ENCODE measurements at places on chromosomes 5 and 9.

- DNase-seq: no peak
Observed at GRCh38 chr5:1463326-1464095, 18.3 kb upstream of the SLC6A3 start.

DNA sequence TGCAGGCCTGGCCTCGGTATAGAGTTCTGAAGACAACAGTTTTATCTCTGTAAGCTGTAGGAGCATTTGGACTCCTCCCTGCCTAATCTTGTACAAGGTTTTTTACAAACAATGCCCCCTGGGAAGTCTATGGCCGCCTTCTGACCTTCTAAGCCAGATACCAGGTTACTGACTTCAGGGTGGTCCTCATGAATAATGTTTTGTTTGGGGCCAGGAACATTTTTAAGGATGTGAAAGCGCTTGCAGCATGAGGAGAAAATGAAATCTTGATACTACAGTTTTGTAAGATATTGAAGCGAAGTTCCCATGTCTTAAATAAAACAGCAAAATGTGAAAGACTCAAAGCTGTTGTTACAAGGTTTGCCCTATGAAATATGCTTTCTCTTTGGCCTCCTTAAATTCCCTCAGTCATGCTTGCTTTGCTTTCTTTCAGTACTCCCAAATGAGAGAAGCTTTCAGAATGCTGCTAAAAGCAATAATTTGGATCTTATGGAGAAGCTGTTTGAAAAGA lies 5.2 kb downstream of the ANKDD1B start:
- no peak for DNase-seq

- no peak for DNase-seq
Observed at GRCh38 chr5:65332591-65332990, 149.1 kb downstream of the ADAMTS6 start.

DNA sequence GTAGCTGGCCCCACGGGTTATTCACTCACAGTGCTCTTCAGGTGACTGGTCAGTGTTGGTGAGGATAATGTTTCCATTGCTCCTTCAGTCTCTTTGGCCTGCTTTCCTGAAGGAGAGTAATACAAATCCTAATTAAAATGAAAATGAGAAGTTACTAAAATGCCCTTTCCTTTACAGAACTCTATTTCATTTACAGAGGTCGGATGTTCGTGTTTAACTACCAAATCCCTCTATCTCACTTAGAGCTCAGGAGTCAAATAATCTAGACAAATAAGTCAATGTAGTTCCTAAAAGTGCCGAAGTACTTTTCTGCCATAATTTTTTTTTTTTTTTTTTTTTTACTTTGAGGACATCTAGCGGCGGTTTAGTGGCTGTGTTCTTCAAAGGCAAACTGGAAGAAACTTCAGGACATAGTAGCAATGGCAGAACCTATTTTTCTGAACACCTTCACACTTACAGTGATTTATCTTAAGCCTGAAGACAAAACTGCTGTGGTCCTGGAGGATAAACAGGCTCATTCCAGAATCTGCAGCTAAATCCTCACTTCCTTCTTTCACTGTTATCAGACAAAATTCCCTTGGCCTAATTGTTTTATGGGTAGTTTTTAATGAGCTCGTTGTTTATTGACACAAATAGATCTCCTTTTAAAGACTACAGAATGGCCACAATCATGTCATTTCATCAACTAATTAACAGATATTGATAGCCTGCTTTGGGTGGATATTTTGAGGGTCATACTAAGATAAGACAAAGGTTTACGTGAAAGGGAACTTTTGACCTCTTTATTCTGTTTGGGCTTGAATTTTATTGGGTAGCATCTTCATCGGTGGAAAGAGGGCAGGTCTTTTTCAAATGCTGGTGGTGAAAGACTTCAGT lies 207.6 kb upstream of the DMRTA1 start:
- DNase-seq: no peak

GRCh38 chr5:137760719-137761516 lies 6.8 kb upstream of the HNRNPA0 start:
- no peak for DNase-seq

DNA sequence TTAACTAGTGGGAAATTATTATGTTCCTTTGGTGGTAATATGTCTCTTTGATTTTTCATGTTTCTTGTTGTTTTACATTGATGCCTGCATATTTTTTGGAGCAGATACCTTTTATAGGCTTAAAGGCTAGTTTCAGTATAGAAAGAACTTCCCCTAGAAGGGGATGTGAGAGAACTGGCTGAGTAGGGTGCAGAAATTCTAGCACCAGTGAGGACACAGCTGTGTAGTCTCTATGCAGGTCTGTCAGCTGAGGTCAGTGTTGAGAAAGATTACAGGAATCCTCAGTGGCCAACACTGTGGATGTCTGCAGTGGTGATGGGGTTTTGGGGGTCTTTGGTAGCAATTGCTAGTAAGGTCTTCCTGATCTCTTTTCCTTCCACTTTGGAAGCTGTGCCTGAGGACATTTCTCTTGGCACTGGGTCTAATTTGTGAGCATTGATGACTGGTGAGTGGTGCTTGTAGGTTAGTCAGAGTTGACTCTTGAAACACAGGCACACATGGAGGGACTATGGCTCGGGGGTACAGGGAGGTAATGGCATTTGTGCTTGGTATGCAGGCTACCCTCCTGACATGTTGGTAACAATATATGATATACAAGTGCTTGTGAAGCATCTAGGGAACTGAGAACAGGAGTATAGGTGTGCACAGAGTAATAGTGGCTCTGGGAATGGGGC lies 221.4 kb downstream of the SPATA31D1 start:
- no peak for DNase-seq

DNA sequence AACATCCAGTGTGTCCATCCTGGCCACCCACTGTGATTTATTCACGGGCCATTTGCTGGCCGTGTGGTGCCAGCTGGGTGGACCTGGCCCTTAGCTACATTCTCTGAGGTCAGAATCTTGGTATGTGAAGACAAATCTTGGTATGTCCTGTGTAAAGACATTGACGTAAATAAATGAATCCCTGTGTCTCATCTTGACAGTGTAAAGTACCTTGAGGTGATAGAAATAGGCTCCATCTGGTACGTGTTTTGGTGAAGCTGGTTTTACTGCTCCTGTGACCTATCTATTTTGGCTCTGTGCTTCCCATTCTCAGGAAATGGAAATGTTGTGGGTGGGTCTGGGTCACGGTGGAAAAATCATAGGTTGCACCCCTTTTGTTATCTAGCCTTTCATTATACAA lies 245.4 kb upstream of the ANKH start:
- no peak for DNase-seq

All from stimulated activated CD8-positive, alpha-beta memory T cell treated with anti-CD3 and anti-CD28 coated beads, Interleukin-4, amount 100 ng/mL, for 1 hour (primary cell).